ENCODE measurements at places on chromosomes 7 and 10. TPM values are rescaled to one million over a fixed set of nuclear protein-coding genes. Genes with fewer than 3 reads are reported as not detected.

GRCh38 chr7:28413011-28413410 lies 693 bp downstream of the CREB5 start:
- DNase-seq = no peak

GRCh38 chr7:4849390-4849789 lies 12.4 kb downstream of the PAPOLB start:
- DNase-seq = no peak

- DNase-seq = peak; percentile 92
Observed at GRCh38 chr10:71888623-71889387, 37.8 kb upstream of the PSAP start.

SLC13A1 gene
- total RNA-seq = not detected

SUPV3L1 gene
- 40.1 TPM for total RNA-seq
